ENCODE measurements at places on chromosomes 2 and 18.

DNA sequence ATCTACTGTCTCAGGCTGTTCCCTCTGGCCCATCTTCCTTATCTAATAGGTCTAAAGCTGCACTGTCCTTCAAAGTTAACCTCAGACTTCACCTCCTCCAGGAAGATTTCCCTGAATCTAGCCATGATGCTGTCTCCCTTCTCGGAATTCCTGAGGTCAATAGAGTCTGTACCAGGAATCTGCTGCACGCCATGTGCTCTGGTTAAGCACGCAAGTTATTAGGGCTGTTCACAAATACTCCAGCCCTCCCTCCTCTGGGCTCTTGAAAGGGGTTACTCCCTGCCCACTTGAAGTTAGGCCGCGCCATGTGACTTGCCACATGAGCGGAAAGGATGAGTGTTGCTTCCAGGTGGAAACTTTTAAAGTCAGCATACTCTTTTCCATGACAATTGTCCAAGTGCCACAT lies 43.6 kb downstream of the MCFD2 start:
- DNase-seq = no peak

DNA sequence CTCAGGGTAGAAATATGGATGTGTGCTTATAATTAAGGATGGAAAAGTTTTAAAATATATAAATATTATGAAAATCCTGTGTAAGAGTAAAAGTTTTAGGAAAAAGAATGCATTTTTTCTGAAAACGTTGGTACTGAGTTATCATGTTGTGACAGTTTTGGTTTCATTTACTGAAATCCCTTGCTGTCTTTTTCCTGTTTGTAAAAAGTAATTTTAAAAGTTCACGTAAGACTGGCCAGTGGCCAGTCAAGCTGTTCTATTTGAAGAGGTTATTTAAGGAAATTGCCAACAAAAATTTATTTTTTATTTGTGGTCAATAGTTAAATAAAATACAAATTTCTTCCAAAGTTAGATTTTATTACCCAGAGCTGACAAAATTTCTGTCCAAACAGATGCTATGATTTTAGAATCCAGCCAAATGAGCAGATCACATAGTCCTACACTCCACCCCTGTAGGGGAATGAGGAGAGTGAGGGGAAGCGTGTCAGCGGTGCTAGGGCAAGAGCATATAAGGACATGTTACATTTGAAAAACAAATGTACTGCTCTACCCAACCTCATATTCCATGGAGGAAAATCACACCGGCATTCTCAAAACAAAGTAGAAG lies 297.8 kb upstream of the TFPI start:
- DNase-seq = no peak

GRCh38 chr2:129069875-129070594 lies 751.4 kb upstream of the HS6ST1 start:
- no peak for DNase-seq

DNA sequence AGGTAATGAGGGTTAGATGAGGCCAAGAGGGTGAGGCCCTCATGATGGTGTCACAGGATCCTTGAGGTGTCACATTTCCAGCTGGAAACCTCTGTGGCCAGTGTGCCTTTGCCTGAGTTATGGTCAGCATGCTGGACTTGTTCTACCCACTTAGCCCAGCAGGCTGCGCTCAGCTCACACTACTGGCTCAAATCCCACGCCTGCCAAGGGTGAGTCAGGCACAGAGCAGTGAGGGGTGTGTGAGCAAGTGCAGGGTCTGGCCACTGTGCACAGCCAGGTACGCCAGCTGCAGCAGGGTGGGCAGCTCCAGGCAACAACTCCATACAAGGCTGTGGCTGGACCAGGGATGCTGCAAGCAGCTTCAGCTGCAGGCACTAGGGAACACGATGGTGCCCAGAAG lies 616.6 kb upstream of the FSHR start:
- no peak for DNase-seq

DNA sequence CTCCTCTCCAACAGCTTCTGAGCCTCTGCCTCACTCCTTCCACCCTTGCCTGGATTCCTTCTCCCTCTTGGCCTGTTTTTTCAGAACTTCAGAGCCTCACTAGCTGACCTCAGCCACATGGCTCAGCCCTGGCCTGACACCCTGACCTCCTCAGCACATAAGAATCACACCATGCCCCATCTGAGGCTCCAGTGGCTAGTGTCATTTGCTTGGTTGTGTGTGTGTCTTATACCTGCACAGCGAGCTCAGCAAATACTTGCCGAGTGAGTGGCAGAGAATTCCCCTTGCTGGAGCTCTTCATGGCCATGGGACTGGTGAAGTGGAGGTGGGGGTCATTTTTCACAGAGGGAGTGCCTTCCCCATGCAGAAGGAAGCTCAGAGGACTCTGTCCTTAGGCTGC lies 70.2 kb downstream of the CELF4 start:
- DNase-seq = no peak

DNA sequence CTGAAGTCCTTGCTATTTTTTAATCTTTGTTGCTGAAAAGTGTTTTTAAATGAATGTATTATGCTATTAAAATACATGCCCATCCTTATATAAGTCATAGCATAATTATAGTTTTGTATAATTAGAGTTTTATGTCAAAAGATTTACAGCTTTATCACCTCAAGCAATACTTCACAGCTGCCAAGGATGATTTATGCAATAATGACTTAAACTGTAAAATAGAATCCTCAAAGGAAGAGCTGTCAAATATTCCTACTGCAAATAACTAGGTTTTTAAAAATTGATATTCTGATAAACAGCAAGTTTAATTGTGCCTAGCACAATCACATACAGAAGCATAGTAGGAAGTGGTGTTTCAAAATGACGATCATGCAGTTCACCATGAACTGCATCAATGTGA lies 5.2 kb downstream of the KCNH7 start:
- DNase-seq = no peak

DNA sequence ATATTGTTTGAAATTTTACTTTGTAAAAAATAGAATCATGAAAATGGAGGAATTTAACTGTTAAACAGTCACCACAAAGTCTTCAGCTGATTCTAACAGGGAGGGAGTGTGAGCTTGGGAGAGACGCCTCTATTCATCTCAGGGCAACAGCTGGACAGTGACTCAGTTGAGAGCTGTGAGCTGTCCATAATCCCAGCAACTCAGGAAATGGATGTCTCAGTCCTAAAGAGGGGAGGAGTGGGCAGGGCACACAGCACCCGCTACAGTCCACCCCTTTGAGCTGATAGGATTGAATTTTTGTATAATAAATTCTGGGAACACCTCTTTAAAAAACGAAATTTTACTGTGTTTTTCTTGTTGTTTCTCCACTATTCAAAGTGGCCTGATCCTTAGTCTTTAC lies 255.1 kb upstream of the THUMPD2 start:
- DNase-seq = no peak

GRCh38 chr18:27713738-27714095 lies 463.2 kb downstream of the CDH2 start:
- DNase-seq = no peak

GRCh38 chr18:32777049-32777448 lies 4.2 kb upstream of the KLHL14 start:
- no peak for DNase-seq

- no peak for DNase-seq
Measured at GRCh38 chr2:232196802-232197201, 181.7 kb upstream of the ALPP start.

DNA sequence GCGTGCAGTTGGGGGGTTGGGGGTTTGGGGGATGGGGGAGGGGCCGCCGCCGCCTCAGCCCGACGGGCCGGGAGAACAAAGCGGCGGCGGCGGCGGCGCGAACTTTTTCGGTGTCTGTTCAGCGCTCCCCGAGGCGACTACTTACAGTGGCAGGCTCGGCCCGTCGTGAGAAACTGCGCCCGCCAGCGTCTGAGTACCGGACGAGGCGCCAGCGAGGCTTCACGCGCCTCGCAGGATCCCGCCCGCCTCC lies 172 bp downstream of the PRKD3 start:
- no peak for DNase-seq

DNA sequence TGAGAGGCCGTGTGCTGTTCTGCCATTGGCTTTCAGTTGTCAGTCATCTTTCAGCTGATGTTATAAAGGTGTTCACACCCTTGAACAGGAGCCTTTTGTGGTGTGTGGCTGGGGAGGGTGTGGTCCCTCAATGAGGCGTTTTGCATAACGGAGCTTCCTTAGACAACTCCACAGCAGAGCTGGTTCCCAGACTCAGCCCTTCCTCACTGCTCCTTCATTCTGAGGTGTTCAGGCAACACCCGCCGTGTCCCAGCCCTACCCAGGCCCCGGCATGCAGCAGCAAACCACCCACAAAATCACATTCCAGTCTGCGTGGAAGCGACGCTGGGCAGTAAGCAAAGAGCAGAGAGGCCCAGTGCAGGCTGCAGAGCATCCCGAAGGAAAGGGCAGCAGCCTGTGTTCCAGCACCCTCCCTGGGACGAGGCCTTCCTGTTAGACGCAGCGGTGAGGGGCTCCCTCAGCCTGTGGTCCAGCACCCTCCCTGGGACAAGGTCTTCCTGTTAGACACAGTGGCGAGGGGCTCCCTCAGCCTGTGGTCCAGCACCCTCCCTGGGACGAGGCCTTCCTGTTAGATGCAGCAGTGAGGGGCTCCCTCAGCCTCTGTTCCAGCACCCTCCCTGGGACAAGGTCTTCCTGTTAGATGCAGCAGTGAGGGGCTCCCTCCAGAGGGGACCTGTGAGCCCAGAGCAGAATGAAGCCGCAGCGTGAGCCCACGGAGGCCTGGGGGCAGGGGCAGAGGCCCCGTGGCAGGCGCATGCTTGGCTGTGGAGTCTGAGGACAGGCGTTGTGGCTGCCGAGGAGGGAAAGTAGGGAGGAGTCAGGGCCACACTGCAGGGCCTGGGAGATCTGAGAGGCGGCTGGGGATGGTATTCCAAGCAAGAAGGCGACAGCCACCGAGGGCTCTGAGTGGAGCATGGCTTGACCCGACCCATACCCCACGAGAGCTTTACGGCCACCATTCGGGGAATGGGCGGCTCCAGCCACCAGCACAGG lies 201.8 kb upstream of the HDAC4 start:
- no peak for DNase-seq

- no peak for DNase-seq
Measured at GRCh38 chr18:26383454-26384270, 157.4 kb downstream of the TAF4B start.

GRCh38 chr18:61443081-61443725 lies 110.0 kb downstream of the CDH20 start:
- DNase-seq = no peak

GRCh38 chr2:113220970-113221708 lies 47.4 kb downstream of the PSD4 start:
- DNase-seq = no peak

DNA sequence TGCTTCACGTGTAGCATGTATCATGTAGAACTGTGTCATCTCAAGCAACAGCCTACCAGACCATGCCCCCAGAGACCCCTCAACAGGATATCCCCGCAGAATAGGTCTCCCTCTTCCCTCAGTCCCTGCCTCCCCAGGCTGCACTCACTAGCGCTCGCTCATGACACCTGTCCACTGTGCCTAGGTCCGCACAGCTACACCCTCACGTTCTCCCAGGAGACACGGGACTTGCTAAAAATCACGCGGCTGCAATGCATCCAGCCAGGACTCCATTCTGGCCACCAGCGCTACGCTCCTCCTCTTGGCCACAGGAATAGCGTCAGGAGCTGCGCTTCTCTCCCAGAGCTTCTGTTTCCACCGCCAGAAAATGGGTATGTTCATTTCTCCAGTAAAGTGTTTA lies 2.5 kb downstream of the PXDN start:
- no peak for DNase-seq

GRCh38 chr2:203574824-203575223 lies 39.7 kb upstream of the RAPH1 start:
- no peak for DNase-seq

DNA sequence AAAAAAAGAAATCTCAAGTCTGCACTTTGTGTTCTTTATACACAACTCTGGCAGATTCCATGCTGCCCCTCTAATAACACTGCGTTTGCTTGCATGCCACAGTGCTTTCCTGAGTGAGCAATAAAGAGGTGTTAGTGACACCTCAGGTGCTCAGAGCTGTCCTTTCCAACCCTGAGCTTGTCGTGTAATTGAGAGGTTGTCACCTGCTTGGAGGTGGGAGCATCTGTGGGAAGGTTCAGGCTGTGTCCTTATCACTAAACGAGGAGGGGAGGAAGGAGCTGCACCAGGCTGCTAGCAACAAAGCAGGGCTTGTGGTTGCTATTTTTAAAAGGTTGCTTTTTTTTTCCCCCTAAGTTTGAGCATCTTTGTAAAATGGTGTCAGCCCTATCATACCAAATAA lies 31.9 kb downstream of the APCDD1 start:
- DNase-seq = no peak

GRCh38 chr2:30691091-30691947 lies 115.9 kb downstream of the CAPN13 start:
- no peak for DNase-seq

- no peak for DNase-seq
Measured at GRCh38 chr2:151973901-151974199, 125.0 kb downstream of the CACNB4 start.

DNA sequence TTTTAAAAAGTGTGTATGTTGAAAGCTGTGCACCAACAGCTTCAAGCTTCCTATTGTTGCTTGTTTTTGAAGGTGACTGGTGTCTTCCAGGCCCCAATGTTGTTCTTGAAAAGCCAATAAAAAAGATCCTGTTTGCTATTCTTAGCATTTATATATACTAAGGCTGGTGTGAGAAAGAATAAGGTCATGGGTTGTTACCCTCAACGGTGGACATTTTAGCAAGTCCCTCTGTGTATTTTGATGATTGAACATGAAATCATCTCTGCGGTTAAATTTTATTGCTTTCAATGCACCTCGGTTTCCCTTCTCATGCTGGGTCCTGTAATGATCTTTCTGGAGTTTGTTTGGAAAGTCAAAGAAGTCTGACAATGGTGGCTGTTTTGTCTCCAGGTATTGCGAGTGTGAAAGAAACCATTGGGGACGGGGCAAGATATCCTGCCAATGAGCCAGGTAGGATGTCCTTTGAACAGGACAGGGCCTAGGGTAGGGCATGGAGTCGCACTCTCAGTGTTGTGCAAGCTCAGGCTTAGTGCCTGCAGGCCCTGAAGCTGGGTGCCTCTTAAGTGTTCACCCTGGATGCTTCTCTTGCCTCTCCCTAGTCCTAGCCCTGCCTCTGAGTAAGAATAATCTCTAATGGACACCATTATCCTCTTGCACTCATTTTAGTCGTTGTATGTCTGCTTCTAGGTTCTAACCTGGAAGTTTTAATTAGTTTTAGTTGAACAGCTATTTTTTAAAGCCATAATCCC lies 16.0 kb upstream of the KLF7 start:
- DNase-seq = no peak

DNA sequence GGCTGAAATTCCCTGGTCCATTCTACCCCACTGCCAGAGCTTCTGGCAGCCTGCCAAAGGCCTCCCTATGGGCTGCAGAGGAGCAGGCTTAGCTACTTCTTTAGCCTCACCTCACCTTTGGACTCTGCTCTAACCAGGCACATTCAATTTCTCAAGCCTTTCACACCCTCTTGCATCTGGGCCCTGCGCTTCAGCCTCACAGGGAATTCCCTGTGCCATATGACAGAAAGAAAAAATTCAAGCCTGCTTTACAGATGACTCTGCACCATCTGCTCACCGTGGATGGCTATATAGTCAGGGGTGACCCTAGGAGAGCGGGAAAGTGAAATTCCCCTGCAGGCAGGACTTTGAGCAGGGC lies 62.5 kb downstream of the REEP1 start:
- DNase-seq = no peak

Measured in activated CD4-positive, alpha-beta T cell treated with anti-CD3 and anti-CD28 coated beads, Interleukin-2, amount 50 U/mL, for 4 hours (primary cell).